ENCODE measurements at places on chromosomes 12 and 14.

GRCh38 chr12:12273291-12273957 is 6.6 kb upstream of the LRP6 start:
- no peak for DNase-seq

- DNase-seq, result no peak
Measured at GRCh38 chr12:131279281-131279921, 325.7 kb downstream of the ADGRD1 start.

GRCh38 chr14:34060651-34060999 is 109.8 kb upstream of the EGLN3 start:
- no peak for DNase-seq

- no peak for DNase-seq
Measured at GRCh38 chr14:70611216-70611615, 10.8 kb upstream of the MED6 start.

DNA sequence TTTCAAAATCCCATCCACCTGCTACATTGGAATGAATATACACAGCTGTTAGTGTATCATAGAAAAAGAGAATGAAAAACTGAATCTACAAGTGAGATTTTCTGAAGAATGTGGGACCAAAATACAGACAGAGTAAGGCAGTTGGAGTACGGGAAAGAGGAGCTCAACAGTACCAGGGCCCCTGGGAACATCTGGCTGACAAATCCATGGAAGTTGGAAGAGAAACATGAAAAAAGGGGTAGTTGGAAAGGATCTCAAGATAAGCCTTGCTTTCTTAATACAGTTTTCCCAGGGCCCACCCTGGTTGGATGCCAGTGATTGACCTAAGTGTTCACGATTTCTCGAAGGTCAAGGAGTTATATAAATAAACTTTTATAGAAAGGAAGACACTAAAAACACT is 54.0 kb upstream of the SLCO1C1 start:
- DNase-seq, result no peak

- DNase-seq, result peak; percentile 82
Measured at GRCh38 chr12:123364532-123365024, at the start of gene SBNO1. Gene SBNO1, minus strand, starts transcription at chr12:123364847. Its CDS starts 14,406 bp downstream, at chr12:123350441.

DNA sequence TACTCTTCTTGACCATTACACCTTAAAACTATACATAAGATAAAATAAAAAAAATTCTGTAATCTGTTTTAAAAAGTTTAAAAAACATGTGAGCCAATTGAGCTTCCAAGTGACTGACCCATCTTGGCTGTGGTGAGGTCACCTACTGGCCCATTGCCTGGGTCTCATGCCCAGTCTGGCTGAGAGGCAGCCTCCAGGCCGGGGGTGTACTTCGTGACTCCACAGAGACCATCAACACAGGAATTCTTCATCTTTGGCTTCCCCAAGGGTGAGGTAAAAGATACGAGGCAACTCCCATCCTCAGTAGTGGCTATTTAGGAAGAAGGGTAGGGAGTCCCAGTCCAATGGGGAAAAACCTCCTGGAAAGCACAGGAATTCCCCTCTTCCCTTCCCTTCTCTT is 113.2 kb downstream of the APAF1 start:
- no peak for DNase-seq

- no peak for DNase-seq
Measured at GRCh38 chr12:16437281-16437816, 89.9 kb downstream of the MGST1 start.

DNA sequence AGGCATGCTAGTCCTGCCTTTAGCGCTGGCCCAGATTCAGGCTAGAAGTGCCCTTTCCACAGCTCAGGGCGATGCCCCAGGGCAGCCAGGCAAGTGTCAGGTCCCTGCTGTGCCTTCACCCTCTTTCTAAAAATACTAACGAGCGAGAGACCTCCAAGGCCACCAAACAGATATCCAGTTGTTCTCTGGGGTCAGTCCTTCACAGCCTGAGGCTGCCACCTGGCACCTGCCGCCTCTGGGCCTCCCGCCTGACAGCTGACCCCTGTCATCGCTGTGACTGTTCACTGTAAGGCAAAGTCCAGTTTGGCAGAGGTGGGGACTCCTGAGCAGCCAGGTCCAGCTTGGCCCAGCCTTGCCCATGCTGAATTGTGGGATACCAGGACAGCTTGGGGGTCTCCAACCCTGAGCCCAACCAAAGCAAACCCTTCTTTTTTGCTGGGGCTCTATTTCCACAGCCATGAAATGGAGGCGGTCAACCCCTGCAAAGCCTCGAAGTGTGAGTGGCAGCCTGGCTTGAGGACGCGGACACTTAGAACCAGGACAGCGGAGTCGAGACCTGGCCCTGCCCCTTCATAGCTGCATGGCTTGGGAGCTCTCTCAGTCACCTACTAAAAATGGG is 79.9 kb downstream of the NINJ2 start:
- no peak for DNase-seq

- no peak for DNase-seq
Measured at GRCh38 chr14:71321574-71322315, 414.5 kb downstream of the PCNX1 start.

DNA sequence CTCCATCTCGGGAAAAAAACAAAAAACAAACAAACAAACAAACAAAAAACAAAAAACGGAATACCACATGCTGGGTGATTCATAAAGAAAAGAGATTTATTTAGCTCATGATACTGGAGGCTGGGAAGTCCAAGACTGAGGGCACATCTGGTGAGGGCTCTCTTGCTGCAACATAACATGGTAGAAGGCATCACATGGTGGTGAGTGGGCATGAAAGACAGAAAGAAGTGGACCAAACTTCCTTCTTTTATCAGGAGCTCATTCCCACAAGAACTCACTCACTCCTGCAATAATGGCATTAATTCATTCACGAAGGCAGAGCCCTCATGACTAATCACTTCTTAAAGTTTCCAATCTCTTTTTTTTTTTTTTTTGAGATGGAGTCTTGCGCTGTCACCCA is 8.0 kb upstream of the LGMN start:
- no peak for DNase-seq

GRCh38 chr14:90624732-90625400 is 191.4 kb downstream of the TTC7B start:
- no peak for DNase-seq

- DNase-seq, result no peak
Measured at GRCh38 chr12:99680276-99680675, 32.7 kb downstream of the GARIN6 start.

GRCh38 chr12:101277443-101277842 is 2.5 kb upstream of the UTP20 start:
- no peak for DNase-seq

- DNase-seq, result no peak
Measured at GRCh38 chr14:62364161-62364560, 601.9 kb downstream of the SNAPC1 start.

GRCh38 chr12:131457331-131458047 is 253.4 kb upstream of the SFSWAP start:
- no peak for DNase-seq

DNA sequence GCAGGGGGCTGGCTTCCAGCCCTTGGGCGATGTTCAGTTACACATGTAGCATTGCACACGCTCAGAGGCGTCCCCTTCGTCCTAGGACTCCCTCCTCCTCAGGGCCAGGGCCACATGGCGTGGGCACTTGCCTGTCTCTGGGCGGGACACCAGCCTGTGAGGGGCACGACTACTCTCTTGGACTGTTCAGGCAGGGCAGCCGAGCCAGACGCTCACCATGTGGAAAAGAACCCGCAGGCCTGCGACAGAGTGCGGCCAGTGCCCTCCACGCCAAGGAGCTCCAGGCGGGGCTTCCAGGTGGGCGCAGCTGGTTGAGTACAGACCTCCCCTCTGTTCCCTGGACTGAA is 20.9 kb downstream of the MTA1 start:
- no peak for DNase-seq

- no peak for DNase-seq
Measured at GRCh38 chr14:100712490-100712889, 14.2 kb upstream of the DLK1 start.

GRCh38 chr14:27318774-27319420 is 721.1 kb upstream of the NOVA1 start:
- no peak for DNase-seq

DNA sequence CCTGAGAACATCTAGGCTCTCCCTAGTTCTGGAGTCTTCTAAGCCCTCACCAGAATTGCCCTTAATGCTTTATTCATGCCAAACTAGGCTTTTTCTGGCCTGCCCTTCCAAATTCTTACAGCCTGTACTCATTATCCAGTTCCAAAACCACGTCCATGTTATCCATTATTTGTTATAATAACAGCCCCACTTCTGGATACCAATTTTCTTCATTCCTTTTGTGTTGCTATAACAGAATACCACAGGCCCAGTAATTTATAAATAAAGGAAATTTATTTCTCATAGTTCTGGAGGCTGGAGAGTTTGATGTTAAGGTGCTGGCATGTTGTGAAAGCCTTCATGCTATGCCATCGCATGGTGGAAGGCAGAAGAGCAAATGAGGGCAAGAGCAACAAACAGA is 68.0 kb upstream of the AMIGO2 start:
- DNase-seq, result no peak

DNA sequence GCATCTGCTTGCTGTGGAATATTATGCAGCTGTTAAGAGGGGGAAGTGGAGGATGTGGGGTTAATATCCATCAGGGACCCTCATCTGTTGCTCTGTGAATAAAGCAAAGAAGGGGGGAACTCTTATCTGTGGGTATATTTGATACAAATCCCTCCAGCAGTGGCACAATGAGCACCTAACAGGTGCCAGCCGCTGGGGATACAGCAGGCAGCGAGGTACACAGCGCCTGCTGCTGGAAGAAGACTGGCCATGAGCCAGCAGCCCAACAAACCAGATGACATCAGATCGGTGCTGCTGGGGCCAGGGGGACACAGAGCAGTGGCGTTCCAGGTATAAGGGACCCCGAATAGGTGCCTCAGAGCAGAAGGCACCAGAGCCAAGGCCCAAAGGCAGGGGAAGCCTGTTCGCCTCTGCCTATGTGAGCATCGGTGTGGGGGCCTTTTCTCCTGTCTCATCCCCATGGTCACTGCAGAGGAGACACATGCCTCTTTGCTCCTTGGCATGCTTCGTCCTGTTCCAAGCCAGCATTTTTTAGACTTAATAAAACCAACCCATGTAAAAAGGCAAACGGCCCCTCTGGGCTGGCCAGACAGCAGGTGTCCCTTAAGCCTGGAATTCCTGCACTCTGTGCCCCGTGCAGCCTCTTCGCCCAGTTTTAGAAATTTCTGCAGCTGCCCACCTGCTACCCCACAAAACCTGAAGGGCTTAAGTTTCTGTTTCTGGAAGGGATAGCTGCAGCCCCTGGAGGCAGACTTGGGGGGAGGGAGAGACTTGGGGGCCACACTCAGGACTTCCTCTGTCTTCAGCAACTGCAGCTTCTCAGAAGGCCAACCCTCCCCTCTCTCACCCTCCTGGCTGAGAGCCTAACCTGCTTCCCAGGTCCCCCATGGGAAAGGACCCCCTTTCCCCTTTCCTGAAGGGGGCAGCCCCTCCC is 1.6 kb upstream of the CKB start:
- no peak for DNase-seq

Measured in stimulated activated CD4-positive, alpha-beta T cell treated with anti-CD3 and anti-CD28 coated beads, Interleukin-12 subunit alpha, Interleukin-12 subunit beta, amount 100 ng/mL, for 24 hours (primary cell).